D341Med (cell line): ENCODE measurements at places on chromosomes 3 and 15.

GRCh38 chr15:99409560-99409959 lies 156.2 kb upstream of the MEF2A start:
- peak; percentile 24 for DNase-seq

GRCh38 chr3:124360563-124360962 lies 368.6 kb upstream of the ROPN1 start:
- DNase-seq: no peak

DNA sequence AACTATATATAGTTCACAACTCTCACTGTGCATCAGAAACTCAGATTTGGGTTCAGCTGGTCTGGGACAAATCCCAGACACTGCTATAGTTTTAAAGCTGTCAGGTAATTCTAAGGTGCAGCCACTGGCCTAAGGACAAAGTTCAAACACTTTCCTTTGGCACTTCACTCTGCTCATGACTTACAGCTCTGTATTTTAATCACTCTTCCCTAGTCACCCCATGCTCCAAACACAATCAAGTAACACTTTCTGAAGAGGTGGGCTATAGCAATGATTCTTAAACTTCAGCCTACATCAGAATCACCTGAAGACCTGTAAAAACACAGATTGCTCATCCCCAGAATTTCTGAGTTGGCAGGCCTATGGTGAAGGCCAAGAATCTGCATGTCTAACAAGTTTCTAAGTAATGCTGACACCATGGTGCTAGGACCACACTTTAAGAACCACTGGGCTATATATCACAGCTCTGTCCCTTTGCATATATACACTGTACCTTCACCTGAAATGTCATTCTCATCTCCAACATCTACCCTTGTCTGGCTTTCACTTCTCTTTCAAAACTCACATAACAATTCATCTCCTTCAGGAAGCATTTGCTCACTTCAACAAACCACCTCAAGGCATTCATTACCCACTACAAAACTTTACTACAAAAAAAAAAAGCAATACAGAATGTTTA lies 21.4 kb downstream of the STAG1 start:
- no peak for DNase-seq

DNA sequence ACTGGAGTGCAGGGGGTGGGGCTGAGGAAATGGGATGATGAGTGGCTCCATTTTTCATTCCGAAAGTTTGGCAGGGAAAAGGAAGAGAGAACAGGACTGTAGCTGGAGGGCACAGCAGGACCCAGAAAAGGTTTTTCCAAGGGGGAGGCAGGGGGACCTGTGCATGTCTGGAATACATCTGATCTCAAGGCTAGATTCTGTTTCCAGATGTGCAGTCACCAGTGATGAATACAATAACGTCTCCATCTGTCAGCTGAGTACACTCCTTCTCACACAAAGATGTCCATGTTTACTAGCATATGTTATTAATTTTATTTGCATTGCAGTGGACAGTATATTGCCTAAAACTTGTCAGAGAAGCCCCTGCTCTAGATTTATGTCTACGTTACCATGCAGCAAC lies 39.9 kb upstream of the PRTG start:
- no peak for DNase-seq

DNA sequence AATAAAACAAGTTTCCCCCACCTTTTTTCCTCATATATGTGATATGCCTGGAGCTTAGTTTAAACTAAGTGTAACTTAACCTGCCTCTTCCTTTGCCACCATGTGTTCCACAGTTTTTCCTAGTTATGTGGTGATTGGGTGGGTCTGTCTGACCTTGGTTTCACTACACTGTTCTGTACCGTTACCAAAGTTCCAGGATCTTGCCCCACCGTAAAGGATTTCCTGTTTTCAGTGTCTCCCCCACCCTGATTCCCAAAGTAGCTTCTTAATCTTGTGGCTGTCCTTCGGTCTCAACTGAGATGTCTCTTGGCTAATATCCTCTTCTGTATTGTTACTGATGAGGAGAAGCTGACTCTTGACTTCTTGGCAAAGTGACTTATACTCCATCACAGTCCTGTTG lies 6.4 kb upstream of the MGA start:
- no peak for DNase-seq

- no peak for DNase-seq
These were observed at the start of gene SPATA12 for GRCh38 chr3:57060089-57060821. Gene SPATA12, plus strand, starts transcription at chr3:57060664. Its CDS starts 13,031 bp downstream, at chr3:57073695.

DNA sequence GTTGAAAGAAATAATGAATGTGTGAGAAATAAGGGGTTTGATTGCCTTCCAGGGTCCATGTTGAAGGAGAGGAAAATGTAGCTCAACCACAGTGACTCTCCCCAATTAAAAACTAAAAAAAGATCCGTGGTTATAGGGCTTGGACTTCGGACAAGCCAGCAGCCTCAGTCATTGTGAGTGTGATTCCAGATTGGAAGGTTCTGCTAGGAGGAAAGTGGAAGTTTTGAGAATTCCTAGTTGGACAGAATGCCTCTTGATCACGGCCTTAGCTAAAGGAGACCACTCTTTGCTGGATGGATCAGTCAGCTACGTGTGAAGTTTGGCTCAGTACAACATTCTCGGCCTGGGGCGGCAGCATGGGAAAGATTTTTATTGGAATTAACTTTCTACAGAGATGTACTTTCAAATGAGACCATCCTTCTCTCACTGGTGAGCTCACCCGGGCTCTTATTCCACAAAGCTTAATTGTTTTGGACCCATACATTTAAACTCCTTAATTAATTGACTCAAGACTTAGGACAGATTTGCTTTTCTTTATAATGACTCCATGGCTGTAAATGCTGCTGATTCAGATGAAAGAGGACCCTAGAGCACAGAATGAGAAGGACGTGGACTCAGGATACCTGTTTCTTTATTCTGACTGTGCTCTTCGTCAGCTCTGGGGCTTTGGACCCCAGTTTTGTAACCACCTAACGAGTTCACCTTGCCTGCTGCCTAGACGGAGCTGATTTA lies 27.5 kb downstream of the FLNB start:
- DNase-seq: no peak

DNA sequence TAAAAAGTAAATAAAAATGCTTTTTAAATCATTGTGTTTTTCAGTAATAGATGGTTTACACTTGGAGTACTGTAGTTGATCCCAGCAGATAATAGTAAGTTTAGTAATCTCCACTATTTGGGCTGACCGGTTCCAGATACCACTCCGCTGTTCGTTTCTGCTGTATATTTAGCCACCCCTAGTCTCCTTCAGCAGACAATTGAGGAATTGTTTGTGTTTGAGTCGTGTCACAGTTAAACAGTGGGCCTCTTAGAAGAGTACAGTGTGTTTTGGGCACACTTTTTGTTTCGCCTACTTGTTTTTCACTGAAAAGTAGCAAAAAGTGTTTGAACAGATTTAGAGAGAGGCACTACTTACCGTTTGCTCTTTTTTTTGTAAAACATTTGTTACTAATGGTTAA lies 33.2 kb downstream of the PAK2 start:
- no peak for DNase-seq

- DNase-seq: no peak
These were observed 9.6 kb upstream of the LRRK1 start for GRCh38 chr15:100909565-100909964.

DNA sequence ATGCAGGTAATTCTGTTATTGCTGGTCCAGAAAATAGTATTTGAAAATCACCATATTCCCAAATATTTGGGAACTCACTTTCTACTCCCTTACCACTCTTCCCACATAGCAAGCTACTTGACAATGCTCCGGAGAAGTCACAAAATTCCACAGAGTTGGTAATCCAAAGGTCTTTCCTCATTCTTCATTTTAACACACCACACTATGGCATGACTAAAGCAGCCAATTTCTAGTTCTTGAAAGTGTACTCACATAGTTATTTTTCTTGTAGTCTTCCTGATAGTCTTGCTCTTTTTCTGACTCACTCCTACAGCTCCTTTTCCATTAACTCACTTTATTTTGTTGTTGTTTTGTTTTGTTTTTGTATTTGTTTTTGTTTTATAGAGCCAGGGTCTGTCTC lies 67.2 kb downstream of the MYO9A start:
- DNase-seq: no peak

DNA sequence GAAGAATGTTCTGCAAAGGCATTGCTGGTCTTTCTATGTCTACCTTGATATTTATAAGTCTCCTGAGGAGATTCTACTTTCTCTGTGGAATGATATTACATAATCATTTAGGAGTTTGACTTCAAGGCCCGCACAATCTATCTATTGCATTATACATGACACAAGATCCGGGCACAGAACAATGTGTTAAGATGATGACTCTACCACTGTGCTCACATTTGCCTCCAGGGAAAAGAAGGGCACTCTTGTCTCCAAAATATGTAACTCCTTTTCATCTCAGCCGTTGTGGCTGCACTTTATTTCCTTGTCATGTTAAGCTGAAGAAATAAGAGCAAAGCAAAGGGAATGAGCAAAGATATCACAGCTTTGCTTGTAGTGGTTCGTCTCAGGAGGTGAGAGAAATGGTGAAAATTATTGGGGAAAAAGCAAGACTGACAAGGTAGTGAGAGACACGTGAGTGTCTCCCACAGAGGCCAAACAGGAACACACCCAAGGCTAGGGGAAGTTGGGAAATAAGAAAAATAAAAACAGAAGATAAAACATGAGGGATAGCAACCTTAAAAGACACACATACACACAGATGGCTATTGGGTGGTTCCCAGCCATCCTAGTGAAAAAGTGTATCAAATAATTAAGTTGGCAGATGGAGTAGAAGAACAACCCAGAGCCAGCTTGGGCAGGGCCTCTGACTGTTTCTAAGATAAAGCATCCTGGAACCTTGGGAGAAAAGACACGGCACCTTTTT lies 184.3 kb downstream of the P3H2 start:
- no peak for DNase-seq

- DNase-seq: no peak
These were observed 426.7 kb downstream of the SOX2 start for GRCh38 chr3:182138393-182138792.

DNA sequence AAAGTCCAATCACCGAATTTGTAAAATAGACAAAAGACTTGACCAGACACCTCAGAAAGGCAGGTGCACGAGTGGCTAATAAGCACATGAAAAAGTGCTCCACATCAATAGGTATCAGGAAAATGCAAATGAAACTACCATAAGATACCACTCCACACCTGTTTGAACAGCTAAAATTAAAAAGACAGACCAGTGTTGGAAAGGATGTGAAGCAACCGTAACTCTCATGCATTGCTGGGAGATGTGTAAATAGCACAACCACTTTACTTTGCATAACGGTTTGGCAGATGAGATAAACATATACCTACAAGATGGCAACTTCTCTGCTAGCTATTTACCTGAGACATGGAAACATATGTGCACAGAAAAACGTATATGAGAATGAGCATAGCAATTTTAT lies 56.9 kb downstream of the CADPS start:
- DNase-seq: no peak

GRCh38 chr15:80179935-80180334 lies 27.1 kb downstream of the FAH start:
- no peak for DNase-seq

DNA sequence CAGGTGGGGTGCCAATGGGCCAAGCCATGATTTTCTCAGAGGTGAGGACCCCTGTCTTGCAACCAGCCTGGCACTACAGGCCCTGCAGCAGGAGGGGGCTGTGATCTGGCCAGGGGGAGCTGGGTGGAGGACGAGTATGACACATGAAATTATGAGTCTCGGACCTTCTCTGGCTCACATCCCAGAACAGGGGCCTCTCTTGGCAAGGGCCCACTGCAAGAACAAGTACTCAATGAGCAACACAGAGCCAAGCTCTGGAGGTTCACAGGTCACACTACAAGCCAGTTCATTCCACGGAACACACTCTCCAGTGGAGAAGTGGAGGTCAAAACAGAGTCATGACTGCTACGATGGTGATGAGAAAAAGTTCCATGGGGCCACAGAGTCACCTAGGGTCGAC lies 28.3 kb downstream of the CCDC32 start:
- DNase-seq: no peak

- no peak for DNase-seq
These were observed 25.3 kb downstream of the RAD18 start for GRCh38 chr3:8938021-8938420.

- no peak for DNase-seq
These were observed 125.6 kb downstream of the PLCH1 start for GRCh38 chr3:155619118-155619915.

DNA sequence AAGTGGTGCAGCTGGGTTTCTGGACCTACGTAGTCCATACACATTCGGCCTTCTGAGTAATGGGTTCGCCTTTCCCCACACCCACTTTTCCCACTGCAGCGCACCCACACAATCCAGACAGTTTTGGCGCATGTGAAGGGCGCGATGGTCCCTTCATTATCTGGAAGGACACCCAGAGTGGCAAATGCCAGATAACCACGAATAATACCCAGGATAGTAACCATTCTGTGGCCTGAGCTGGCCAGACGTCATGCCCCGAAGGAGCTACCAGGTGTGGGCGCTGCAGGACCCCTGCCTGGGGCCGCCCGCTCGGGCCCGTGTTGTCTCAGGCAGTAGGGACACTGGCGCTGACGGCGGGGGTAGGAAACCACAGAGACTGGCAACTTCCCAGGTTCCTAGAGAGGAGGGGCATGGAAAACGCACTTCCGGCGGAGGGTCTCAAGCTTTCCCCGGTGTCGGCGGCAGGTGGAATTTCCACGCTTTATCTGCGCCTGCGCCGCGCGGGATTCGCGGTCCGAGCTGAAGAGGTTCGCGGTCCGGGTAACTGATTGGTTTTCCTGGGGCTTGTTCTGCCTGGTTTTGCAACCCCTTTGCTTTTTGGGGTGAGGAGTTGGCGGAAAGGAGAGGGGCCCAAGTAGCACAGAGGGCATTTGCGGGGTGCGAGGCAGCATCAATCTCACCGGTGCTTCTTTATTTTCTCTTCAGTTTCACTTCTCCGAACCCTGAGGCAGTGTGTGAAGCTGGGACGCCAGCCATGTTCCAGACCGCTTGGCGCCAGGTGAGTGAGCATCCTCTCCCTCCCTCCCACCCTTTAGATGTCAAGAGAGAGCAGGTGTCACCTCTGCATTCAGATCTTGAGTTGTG lies at the start of gene ZNF620:
Gene ZNF620 (plus strand): TSS at position 441 of the 864 bp plus-strand sequence. CDS start 314 bp downstream, at position 755.
- DNase-seq: peak; percentile 94

DNA sequence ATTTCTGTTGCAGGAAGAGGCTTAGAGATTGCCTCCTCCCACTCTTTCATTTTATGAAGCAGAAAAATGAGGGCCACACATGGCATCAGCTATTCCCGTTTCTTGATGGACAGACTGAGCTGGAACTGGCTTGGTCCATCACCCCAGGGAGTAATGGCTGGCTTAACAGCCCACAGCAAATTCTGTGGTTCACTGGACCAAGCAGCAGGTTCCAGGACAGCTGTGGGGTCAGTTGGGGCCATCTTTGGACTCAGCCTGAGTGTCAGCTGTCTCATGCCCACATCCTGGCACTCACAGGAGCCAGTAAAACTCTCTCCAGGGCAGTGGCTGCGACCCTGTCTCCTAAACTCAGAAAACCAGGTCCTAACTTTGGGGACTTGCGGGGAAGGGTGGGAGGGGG lies 36.5 kb downstream of the ZDHHC19 start:
- DNase-seq: no peak

GRCh38 chr3:194540274-194540905 lies 53.6 kb upstream of the ATP13A3 start:
- DNase-seq: no peak

GRCh38 chr15:80769153-80769828 lies 9.9 kb upstream of the CEMIP start:
- DNase-seq: no peak
